Stimulated activated CD8-positive, alpha-beta memory T cell treated with anti-CD3 and anti-CD28 coated beads, Interleukin-4, amount 100 ng/mL, for 1 hour (primary cell): ENCODE measurements at places on chromosomes 13 and 19.

- DNase-seq, result no peak
Observed at GRCh38 chr19:45218911-45219743, 26.1 kb downstream of the EXOC3L2 start.

GRCh38 chr19:48441360-48442050 is 4.3 kb upstream of the GRWD1 start:
- no peak for DNase-seq

- DNase-seq, result no peak
Observed at GRCh38 chr19:49908480-49909420, 12.1 kb upstream of the IL4I1 start.

DNA sequence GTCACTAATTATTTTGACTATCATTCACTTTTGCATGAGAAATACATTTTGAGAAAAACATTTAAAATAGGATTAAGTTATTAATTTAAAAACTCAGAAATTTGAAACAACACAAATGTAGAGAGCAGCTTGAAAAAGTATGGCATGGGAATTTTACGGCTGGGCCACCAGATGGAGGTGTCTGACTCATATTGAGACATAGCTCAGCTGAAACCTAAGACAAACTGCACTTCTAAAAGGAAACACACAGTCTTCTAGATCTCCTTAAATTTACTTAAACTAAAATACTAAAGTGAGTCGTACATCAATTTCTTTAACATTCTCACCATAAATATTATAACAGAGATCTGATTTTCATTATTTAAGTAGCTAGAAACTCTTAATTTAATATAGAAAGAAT is 41.9 kb upstream of the POSTN start:
- DNase-seq, result no peak

- no peak for DNase-seq
Observed at GRCh38 chr13:113595131-113595530, 10.6 kb downstream of the TFDP1 start.

DNA sequence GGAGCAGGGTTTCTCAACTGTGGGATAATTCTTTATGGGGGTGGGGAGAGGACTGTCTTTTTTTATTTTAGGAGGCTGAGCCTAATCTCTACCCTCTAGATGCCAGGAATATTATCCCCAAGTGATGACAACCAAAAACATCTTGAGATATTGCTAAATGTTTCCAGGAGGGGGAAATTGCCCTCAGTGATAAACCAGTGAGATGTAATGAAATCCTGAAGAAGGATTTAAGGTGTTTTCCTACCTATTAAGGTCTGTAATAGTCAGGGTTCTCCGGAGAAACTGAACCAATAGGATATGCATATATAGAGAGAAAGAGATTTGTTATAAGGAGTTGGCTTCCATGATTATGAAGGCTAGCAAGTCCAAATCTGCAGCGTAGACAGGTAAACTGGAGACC is 208.3 kb upstream of the MIR17HG start:
- no peak for DNase-seq

DNA sequence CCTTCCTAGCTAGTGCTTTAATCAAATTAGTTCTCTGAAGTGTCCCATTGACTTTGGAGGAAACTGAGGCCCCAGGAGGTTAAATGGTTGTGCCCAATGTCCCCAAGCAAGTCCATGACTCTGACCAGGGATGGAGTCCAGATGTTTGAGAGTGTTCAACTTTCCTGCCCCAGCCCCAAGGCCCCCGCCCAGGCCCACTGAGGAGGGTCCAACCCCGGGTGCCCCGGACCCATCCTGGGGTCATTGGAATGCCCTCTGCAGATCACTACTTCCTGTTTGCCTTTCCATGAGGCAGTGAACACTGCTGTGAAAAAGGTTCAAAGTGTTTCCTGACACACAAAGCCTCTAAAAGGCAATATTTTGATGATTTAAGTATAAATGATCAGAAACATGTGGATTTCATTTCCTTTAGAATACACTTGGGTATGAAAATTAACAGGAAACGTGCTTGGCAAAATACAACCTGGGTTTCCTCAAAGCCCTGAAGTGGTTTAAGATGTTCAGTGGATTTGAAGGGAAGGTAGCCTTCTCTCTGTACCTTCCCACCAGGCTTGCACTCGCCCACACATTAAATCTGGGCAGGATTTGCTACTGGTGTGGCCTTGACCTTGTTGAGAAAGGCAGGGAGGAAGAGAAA is 335.7 kb downstream of the TSHZ3 start:
- DNase-seq, result no peak

GRCh38 chr13:49638030-49638743 is 9.9 kb downstream of the ARL11 start:
- no peak for DNase-seq

GRCh38 chr13:81089371-81090157 is 748.6 kb upstream of the SPRY2 start:
- no peak for DNase-seq

GRCh38 chr19:16628984-16629691 is 1.1 kb upstream of the MED26 start:
- no peak for DNase-seq

- no peak for DNase-seq
Observed at GRCh38 chr19:6616011-6616410, 25.1 kb upstream of the CD70 start.

- no peak for DNase-seq
Observed at GRCh38 chr19:3186891-3187661, 1.3 kb downstream of the NCLN start.

- no peak for DNase-seq
Observed at GRCh38 chr19:48292798-48293197, 22.9 kb downstream of the ZNF114 start.

DNA sequence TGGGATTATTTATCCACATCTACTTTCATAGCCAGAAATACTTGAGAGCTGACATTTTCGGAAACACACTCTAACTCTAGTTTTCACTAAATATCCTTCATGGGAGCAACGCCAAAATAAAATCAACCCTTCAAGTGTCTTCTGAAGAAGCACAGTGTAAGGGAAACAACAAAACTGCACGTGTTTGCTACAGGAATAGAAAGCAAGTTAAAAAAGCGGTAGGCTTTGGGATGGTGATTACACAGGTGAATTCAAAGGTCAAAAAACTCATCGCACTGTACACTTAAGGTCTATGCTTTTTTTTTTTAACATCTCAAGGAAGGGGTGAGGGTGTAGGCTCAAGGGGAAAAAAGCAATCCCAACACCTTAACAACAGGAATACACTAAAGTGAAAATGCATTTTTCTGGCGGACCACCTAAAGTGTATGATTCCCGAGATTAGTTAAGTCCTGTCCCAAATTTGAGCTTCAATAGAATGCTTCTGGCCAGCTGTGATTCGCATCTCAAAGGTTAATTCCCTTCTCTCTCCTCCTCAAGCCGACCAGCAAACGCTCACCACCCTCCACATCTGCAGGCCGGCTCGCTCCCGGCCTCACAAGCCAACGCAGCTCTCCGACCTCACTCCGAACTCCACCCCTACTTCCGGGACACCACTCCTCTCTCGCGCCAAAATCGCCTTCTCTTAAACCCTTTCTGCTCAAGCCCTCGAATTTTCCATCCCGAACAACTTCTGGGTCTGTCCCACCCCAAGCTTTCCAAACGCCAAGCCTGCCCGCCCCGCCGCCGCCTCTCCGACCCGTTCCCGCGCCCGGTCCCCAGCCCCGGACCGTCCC is 1.1 kb downstream of the ARGLU1 start:
- no peak for DNase-seq
